Testis (tissue), 5 donors: ENCODE measurements at places on chromosomes 11 and 22. TPM values are rescaled to one million over a fixed set of nuclear protein-coding genes. Genes with fewer than 3 reads are reported as not detected.

GRCh38 chr22:50737728-50738648 lies at the start of gene ACR:
Gene ACR (plus strand): TSS chr22:50738204. CDS start chr22:50738236, 32 bp downstream.
- peak; percentile 12 for DNase-seq

DNA sequence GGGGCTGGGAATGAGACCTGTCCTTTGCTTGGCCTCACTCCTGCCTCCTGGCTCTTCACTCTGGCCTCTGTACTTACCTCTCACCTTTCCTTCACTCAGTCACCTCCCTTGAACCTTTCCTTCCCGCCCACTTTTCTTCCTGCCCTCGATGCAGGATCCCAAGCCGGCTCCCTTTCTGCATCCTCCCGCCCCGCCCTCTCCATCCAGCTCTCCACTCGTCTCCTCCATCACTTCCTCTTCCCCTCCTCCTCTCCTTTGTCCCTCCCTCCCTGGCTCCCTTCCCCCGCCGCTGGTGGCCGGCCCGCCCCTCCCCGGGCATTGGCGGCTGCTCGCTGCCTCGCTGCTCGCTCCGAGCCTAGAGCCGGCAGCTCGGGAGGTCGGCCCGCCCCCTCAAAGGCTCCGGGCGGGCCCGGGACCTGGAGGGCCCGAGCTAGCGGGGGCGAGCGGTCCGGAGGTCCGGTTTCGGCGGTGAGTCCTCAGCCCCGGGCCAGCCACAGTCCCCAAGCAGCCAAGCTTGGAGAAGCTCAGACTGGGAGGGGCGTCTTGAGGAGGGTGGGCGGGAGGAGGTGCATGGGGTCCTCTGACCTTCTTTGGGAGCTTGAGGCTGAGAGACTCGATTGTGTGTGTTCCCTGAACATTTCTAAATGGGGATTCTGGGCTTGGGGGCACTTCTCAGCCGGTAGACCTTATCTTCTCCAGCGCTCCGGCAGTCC lies 13.8 kb downstream of the PHLDB1 start:
- DNase-seq: peak; percentile 91

- no peak for DNase-seq
These were observed 2.5 kb downstream of the FCHSD2 start for GRCh38 chr11:73139476-73140198.

- no peak for DNase-seq
These were observed 12.8 kb downstream of the CAPRIN1 start for GRCh38 chr11:34064291-34064690.

DNA sequence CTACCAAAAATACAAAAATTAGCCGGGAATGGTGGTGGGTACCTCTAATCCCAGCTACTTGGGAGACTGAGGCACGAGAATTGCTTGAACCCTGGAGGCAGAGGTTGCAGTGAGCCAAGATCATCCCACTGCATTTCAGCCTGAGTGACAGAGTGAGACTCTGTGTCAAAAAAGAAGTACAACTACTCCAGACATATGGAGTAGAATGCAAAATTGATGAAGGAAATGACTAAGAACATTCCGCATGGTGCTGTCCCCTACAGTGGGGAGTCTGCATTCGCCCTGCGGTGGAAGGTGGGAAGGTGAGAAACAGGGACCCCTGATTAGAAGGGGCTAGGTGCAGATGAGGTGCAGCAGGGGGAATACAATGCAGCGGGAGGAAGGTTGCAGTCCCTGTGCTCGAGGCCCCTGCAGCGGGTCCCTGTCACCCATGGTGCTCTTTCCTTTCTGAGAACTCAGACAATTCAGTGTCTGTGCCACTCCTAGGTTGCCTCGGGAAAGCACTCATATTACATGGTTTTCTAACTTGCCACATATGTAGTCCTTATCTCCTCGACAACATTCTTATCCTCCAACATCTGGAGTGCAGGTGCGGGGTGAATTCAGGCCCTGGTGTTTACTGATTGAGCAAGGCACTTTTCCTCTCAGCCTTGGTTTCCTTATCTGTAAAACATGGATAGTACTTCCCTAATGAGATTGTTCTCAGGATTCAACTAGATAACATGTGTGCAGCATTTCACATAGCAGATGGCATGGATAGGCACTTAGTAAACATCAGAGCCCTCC lies 5.2 kb downstream of the POLD4 start:
- DNase-seq: no peak

- peak; percentile 67 for DNase-seq
These were observed 698 bp downstream of the PAK1 start for GRCh38 chr11:77472991-77473800.

- DNase-seq: no peak
These were observed 911.9 kb downstream of the METTL15 start for GRCh38 chr11:29019960-29020683.

MMP12 gene
- total RNA-seq: 0.25 TPM

GALNT18 gene
- 73.9 TPM for total RNA-seq

VWCE gene
- 11.1 TPM for total RNA-seq

HBE1 gene
- not detected for total RNA-seq
